Right hindlimb (tissue), 1 donor: ENCODE measurements at places on chromosomes 3 and 15.

DNA sequence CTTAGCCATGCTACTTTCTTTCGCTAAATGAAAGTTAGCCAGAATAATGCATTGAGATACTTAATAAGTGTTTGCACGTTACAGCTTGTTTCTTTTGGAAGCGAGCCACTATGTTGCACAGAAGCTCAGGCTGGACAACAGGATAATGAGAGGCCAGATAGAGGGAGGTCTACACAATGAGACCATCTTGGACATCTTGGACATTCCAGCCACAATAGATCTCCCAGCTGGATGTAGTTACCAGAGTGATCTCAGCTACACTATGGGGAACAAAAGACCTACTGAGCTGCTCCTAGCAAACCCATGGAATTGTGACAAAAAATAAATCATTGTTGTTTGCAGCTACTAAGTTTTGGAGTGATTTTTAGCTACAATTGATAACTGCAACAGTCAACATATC lies 540.1 kb upstream of the SEMA6D start:
- no peak for DNase-seq

DNA sequence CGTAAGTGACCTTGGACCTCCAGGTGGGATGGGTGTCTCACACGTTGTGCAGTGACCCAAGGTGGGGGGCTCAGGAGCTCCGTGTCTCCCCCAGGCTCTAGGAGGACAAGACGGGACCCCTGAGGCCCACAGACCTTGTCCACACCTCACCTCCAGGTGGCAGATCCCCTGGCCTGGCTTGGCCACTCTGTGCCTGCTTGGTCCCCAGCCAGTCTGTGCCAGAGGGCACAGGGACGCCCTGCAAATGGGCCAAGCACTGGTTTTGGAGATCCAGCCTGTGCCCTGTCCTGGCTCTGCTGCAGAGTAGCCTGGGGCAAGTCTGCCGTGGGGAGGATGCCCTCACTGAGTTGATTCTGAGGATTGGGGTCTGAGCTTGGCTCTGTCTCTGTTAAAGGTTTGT lies 14.0 kb downstream of the SLC6A6 start:
- DNase-seq, result no peak

DNA sequence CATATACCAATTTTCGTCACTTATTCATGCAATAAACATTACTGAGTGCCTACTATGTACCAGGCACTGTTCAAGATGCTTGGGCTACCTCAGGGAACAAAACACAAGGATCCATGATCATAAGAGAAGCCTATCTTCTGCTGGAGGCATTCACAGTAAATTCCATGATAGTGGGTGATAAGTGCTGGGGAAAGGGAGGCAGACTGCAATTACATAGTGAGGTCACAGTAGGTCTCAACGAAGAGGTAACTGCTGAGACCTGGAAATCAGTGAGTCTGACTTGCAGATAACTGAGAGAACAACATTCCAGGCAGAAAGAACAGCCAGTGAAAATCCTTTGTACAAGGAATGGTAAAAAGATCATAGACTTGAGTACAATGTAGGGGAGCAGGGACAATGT lies 33.6 kb downstream of the RAF1 start:
- no peak for DNase-seq

DNA sequence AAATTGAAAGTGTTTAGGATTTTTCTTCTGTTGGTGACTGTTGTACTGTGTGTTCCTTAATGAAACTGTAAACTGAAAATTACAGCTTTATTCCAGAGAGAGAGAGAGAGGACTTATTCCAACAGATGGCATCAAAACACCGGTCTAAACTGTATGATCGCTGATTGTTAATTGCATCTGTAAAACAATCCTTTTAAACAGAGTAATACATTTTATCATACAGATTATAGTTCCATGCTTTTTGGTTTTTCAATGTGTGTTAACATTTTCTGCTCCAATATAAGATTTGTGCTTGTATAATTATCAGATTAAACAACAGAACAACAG lies 289.7 kb upstream of the DNAJC19 start:
- no peak for DNase-seq

GRCh38 chr3:135458541-135459322 lies 506.8 kb upstream of the PPP2R3A start:
- DNase-seq, result no peak

DNA sequence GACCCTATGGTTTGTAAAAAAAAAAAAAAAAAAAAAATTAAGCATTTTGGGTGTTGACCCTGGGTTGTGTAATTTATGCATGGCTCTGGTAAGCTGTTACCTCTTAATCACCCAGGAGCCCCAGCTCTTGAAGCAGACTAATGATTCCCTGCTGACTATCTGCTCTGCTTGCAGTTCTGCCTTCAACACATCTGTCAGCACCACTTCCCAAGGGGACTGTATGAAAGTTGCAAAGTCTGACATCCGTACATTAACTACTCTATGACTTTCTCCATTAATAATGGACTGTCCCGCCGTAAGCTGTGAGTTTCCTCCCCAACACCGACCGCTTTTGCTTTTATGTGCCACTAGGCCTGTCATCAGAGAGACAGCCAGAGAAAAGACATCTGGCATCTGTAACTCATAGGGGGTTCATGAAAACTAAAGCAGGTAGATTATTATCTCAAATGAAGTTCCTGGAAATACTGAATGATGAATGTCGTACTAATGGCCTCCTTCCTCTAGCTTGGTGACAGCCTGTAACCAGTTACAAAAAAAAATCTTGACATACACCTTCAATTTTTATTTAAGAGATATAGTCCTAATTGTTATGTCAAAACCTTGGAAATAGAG lies 271.5 kb downstream of the IL5RA start:
- no peak for DNase-seq

GRCh38 chr3:188051801-188052168 lies 102.2 kb upstream of the LPP start:
- DNase-seq, result no peak

DNA sequence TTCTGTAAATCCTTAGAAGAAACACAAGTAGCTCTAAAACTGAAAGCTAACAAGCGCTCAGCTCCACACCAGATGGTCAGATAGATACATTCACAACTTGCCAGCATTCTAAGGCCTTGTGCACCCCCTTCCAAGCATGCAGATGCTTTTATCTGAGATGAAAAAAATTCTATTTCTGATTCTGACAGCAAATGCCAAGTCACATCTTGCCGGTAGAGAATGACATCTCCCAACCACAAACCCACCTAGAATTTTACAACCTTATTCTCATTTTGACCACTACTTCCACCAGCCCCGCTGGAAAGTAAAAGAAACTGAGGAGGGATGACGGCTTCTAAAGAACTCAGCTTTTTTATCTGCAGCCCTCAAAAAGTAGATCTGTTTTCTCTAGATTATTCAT lies 57.7 kb downstream of the SUMF1 start:
- no peak for DNase-seq

GRCh38 chr15:60213377-60214000 lies 184.3 kb downstream of the ANXA2 start:
- no peak for DNase-seq

DNA sequence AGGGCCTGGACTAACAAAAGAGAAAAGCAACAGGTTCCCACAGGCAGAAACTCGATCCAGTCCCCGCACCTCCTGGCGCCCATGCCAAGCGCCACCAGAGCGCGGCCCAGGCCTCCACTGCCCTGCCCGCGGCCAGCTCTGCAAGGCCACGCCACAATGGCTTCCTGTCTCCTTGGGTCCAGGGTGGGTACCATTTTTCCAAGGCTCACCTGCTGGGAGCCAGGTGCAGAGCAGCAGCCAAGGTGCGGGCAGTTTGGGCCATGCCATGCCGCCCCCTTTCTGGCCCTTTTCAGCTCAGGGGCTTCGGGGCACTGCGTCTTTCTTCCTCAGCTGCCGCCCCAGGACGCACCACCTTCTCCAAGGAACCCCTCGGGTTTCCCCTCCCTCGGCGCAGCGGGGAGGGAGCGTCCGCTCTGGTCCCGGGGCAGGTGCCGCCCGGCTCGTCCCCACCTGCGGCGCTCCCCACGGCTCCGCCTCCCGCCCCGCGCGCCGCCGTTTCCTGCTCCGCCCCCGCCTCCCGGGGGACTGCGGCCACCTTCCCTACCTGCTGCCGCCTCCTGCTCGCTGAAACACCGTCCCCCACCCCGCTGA lies at the start of gene ILDR1:
TSS of gene ILDR1 (minus strand) at position 437 of the 591 bp plus-strand sequence. CDS start at position 267, 170 bp downstream.
- DNase-seq, result no peak

DNA sequence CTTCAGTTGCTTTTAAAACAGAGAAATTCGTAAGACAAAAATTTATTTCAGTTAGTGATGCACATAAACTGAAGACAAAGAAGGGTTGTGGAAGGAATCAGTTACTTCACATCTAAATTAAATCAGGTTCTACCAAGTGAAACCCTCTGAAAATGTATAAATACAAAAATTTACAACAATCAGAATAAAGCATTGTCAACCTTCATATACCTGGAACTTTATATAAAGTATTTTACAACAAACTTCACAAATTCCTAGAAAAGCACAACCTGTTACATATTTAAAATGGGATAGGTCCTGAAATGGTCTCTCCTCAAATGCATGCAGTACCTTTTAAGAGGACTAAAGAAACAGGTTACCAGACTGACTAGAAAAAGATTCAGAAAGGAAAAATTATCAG lies 26.9 kb downstream of the ATOSA start:
- DNase-seq, result no peak

DNA sequence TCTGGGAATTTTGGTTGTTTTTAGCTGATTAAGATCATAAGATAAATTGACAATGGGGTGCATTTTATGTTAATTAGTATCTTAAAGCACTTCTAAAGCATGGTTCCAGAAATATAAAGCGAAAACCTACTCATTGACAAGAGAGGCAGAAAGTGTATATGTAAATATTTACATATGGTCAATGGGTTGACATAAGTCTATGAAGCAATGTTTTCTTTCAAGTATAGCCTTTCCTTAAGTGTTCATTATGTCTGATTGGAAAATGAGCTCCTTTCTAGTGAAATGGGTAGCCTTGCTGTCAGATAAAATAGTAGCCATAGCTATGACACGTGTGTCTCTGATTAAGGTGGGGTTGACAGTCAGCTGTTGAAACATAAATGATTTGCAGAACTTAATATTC lies 365.2 kb upstream of the AGTR1 start:
- no peak for DNase-seq

- no peak for DNase-seq
Measured at GRCh38 chr15:52498706-52499105, 30.0 kb downstream of the MYO5A start.

DNA sequence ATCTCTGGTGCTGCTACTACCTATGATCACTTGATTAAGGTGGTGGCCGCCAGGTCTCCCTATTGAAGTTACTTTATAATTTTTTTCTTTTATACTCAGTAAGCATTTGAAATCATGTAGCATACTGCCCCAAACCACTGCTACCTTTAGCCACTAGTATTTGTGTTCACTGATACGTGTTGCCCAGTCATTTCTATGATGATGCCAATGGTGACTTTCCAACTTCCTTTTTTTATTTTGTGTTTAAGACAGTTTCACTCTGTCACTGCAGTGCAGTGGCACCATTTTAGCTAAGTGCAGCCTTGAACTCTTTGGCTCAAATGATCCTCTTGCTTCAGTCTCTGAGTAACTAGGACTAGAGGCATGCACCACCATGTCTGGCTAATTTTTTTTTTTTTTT lies 598.2 kb downstream of the NAALADL2 start:
- no peak for DNase-seq
